ENCODE measurements at places on chromosomes 2 and 18.

DNA sequence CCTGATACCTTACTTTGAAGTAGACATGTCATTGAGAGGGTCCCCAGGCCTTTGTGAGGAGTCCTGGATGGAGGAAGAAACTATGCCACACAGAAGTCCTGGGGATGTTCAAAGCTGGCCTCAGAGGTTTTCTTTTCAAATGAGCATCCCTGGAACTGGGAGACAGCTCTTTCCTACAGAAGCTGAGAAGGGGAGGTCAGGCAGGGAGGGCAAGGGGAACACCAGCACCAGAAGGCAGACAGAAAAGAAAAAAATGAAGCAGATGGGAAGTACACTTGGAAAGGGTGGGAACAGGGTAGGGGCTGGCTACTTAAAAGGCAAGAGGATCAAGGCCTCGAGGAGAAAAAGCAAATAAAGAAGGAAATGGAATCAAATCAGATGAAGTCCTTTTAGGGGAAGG is 120.0 kb downstream of the FMNL2 start:
- no peak for DNase-seq

- no peak for DNase-seq
Observed at GRCh38 chr18:60870261-60871153, 462.7 kb upstream of the CDH20 start.

DNA sequence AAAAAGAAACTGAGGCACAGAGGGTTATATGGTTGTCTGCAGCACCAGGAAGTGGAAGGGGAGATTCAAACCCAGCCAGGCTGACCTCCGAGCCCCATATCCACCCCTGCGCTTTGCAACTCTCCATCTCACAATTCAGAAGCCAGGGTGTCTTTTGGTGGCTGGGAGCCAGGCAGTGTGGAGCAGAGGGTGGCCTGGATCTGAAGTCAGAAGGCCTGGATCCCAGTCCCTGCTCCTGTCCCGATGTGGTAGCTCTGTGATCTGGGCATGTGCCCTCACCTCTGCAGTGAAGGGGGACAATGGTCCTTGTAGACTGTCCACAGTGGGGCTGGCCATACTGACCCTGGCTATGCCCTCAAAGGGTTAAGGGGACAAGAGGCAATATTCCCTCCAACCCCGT is 57.0 kb downstream of the CIB4 start:
- DNase-seq: no peak

GRCh38 chr2:114468343-114468742 is 25.9 kb downstream of the DPP10 start:
- DNase-seq: no peak

GRCh38 chr2:109031476-109032228 is 42.6 kb upstream of the EDAR start:
- peak; percentile 15 for DNase-seq
